Endothelial cell of umbilical vein (primary cell): ENCODE measurements at places on chromosomes 2 and 18. TPM values are rescaled to one million over a fixed set of nuclear protein-coding genes. Genes with fewer than 3 reads are reported as not detected.

NOTO gene
- total RNA-seq, result not detected in 2 replicates

CTLA4 gene
- not detected in 2 replicates for total RNA-seq

IL1RL2 gene
- total RNA-seq, result 0.21 TPM in 1 of 2 replicates, not detected in the other

MYO3B gene
- total RNA-seq, result not detected in 2 replicates

RRM2 gene
- total RNA-seq, result 220 and 246 TPM in 2 replicates

LRATD1 gene
- not detected in 2 replicates for total RNA-seq

APCDD1 gene
- 0.35 and 0.95 TPM in 2 replicates for total RNA-seq
